ENCODE measurements at places on chromosomes 3 and 15.

DNA sequence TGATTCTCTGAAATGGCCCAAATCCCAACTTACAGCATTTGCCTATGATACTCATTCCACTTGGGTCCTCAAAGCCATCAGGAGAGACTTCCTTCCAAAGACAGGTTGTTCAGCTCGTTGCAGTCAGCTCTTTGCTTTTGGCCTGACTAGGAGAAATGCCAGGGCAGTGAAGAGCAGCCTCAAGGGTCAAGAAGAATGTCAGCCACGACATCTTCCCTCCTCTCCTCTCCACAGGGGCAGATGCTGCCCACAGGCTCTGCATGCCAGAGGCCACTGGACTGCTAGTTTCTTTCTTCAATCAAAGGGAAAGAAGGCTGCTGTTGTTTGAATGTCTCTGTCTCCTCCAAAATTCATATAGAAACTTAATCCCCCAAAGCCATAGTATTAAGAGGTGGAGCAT, 201.7 kb upstream of the PFN2 start:
- DNase-seq = no peak

DNA sequence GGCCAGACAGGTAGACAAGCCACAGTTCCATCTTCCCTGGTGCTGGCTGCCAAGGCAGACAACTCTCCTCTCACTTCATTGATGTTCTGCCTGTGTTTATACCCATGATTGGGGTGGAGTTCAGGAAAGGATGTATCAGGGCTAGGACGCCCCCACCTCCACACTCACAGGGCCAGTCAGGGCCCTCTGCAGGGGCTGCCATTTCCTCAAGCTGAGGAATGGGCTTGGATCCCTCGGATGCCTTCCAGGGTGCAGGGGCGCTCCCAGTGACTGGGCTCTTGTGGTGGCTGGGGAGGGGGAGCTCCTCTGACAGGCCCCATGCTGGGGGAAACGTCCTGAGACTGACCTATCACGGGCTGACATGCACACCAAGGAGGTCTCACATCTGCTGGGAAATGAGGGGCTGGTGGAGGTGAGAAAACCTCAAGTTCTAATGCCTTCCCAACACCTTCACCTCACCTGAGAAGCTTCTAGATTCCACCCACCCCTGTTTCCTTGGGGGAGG, 31.4 kb downstream of the SEMA7A start:
- DNase-seq = no peak

DNA sequence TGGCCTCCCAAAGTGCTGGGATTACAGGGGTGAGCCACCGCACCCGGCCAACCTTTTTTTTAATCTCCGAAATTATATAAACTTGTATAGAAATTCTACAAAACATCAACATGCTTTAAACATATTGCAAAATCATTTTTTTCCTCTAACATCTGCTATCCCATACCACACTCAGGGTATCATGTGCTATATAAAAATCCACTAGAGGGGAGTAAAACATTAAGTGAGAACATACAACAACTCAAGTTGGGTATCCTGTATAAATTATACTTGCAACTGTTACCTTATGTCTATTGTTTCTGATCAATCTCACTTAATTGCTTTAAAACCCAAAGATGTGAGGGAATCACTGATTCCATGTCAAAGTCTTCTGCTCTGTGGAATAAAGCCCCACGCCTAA, 71.9 kb upstream of the FBN1 start:
- DNase-seq = no peak

DNA sequence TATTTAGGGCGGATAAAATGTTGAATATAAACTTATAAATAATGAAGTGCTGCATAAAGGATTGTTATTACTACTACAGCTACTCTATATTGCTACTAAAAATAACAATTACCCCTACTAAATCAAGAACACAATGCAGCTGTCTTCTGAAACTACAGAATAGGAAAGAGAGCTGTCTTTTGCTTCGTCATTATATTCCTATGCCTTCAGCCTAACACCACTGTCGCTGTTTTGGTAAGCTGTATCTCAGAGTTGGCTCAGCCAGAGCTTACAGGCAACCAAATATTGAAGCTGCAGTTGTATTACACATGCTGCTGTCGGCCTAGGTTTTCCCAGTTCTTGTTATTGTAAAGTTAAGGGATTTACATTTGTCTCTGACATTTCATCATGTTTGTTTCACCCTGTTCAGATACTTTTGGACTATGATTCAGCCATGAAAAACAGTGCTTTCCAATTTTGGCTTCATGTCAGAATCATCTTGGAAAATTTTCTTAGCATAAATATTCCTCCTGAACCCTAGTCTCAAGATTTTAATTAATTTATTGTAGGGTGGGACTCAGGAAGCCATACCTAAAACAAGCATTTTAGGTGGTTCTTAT, 31.3 kb upstream of the LPP start:
- DNase-seq = no peak
